ENCODE measurements at places on chromosomes 6 and 20.

DNA sequence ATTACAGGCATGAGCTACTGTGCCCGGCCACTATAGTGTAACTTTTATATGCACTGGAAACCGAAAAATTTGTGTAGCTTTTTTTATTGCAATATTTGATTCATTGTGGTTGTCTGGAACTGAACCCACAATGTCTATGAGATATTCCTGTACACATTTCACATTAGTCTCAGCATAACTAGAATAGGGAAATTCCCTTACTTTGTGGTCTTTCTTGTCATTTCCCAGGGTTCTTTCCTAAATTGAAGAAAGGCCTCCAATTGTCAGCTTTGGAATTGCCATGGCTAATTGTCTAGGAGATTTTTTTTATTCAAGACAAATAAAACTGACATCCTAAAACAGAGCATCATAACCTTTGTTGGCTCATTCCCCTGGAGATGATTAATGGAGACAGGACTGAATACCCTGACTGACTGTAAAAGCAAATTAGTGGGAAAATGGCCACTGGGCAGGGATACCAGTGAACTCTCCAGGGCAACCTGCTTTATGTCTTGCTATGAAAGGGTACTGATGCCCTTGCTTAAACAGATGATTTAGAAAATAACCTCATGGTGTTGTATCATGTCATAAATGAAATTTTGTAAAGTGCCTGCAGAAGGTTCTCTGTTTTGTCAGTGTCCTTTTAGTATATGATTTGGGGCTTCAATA is 576.9 kb downstream of the RFPL4B start:
- DNase-seq, result no peak

DNA sequence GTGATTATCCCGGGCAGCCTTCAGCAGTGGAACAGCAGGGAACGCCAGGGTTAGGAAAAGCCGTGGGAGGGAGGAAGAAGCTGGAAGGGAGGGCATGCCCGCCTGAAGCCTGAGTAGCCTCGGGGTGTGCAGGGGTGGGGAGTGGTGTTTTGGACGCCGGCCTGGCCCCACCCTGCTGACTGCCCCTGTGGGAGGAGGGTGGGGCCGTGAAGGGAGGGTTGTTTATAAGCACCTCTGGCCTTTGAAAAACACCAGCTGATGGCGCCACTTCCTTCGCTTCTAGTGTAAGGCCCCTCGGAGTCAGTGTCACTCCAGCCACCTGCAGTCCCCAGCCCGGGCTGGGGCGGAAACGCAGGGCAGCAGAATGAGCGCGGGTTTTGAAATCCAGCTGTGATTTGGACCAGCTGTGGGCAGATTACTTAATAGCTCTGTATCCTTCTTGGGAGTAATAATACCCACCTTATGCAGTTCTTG is 52.8 kb upstream of the BMP6 start:
- DNase-seq, result no peak

DNA sequence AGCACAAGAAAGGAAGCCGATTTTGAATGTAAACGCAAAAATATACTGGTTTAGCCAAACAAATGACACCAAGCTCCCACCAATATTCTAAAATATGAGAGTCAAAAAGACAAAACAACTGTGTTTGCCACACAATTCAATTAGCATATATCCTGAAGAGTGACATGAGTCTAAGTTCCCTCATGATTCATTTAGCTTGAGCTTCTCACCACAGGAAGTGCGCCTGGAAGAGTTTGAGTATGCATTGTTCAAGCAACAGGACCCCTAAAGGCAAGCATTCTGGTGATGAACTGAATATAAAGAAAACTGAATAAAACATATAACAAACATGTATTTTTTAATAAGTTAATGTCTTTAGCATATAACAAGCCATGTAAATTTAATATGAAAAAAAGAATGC is 115.2 kb upstream of the RUNX2 start:
- DNase-seq, result no peak

DNA sequence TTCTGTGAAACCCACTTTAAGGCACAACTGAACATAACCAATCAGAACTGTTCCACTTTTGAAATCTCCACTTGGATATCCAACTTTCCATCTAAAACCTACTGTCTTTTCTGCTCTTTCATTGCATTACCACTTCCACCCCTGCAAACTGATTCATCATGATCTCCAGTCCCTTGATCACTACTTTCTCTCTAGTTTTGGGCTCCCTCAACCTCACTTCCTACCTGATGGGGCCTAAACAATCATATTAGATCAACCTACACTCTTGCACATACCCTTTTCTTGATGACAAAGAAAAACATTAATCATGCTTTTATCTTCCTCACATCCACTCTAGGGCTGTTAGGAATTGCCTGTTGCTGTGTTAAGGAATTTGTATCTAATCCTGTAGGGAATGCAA is 137.6 kb downstream of the PDSS2 start:
- DNase-seq, result no peak

GRCh38 chr6:43869079-43869710 is 99.2 kb downstream of the VEGFA start:
- DNase-seq, result no peak

DNA sequence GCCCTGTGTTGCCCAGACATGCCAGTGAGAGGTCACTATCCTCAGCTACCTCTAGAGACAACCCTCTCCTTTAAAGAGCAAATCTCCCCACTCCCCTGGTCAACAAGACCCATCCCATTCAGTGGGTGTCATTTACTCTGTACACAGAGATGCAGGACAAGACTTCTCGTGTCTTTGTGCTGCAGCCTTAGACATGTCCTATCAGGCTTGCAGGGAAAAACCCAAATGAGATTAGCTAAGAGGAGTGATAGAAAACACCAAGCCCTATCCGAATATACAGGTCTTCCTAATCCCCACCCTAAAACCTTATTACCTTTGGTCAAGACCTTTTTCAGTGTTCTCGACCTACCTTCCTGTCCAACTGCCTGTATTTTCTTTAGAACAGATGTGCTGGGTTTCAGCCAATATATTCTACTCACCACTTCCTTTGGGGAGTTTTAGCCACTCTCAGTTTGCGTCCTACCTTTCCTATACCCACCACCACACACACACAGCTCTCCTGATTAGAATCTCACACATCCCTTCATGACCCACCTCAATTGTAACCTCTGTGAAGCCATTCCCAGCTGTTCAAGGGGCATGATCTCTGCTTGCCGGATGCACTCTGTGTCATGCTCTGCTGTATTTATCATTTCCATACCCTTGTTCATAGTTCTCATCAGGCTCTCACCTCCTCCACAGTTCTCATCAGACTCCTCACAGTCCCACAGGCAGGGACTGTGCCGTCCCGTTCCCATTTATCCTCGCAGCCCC is 39.7 kb downstream of the TRAM2 start:
- DNase-seq, result no peak

DNA sequence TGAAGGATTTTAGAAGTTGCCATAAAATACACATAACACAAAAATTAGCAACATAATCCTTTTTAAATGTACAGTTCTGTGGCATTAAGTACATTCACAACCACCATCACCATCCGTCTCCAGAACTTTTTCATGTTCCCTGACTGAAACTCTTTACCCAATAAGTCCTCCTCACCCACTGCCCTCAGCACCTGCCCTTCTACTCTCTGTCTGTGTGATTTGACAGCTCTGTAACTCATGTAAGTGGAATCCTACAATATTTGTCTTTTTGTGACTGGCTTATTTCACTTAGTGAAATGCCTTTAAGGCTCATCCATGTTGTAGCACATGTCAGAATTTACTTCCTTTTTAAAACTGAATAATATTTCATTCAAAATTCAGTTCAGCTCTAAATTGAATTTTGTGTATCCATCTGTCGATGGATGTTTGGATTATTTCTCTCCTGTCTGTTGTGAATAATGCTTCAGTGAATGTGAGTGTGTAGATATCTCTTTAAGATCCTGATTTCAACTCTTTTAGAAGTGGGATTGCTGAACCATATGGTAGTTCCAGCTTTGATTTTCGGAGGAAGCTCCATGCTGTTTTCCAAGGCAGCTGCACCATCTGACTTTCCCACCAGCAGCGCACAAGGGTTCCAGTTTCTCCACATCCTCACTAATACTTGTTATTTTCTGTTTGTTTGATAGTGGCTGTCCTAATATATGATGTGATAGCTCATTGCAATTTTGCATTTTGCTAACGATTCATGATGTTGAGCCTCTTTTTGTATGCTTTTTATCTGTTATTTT is 4.2 kb downstream of the ENTPD6 start:
- no peak for DNase-seq
